ENCODE measurements at places on chromosomes 5 and 9.

DNA sequence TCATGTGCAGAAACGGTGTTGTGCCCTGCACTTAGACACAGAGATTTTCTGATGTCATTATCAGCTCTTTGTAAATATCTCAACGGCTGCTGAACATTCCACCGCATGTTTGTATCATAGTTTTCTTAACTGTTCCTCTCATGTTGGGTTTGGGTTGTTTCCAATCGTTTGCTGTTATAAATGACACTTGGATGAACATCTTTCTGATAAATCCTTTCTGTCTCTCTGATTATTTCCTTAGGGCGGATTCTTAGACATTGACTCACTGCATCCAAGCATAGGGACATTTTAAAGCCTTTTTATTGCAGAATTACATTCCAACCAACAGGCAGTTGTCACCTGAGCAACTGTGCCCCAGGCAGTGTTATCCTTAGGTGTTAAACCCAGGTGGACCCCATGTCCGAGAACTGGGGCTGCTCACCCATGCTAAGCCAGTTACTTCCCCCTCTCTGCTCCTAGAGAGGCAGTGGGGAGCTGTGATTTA is 28.5 kb downstream of the COL5A1 start:
- DNase-seq = no peak

GRCh38 chr5:136613230-136613629 is 247.9 kb upstream of the TRPC7 start:
- DNase-seq = no peak

DNA sequence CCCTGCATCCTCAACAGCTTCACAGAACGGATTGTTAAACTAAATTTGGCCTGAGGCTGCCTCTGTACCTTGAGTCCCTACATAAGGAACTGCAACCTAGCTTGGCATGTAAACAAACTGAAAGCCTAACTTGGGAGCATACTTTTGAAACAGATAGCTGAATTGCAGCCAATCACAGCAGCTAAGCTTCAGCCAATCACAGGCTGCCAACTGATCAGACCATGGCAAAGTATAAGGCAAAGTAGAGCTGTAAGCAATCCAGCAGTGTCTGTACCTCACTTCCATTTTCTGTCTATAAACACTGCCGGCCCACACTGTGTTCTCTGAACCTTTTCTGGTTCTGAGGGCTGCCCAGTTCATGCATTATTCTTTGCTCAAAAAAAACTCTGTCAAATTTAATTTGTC is 8.9 kb upstream of the ZNF483 start:
- no peak for DNase-seq

- DNase-seq = no peak
Measured at GRCh38 chr9:19424176-19424779, 15.5 kb downstream of the ACER2 start.

GRCh38 chr5:180090769-180091546 is 19.4 kb upstream of the RNF130 start:
- DNase-seq = peak; percentile 37

DNA sequence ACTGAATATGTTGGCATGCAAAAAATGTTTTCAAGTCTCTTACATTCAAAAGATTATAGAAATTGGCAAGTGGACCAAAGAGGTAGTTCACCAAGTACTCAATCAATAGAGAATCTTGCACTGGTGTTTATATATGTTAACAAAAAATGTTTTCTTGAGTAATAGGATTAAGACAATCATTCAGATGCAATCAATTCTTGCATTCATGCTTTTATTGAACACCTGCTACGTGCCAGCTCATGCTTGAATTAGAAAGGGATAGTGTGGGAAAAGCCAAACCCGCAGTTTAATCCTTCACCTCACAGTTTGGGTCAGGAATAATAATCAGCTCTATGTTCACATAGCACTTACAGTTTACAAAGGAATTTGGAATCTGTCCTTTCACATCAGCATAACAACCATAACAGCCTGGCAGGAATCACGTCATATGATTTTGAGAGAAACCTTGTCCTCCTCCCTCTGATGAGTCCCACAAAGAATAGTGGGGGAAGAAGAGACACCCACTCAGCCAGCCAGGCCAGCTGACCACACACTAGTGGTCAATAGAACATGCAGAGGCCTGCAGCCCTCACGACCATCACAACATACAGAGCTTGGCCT is 36.8 kb upstream of the FRRS1L start:
- no peak for DNase-seq

DNA sequence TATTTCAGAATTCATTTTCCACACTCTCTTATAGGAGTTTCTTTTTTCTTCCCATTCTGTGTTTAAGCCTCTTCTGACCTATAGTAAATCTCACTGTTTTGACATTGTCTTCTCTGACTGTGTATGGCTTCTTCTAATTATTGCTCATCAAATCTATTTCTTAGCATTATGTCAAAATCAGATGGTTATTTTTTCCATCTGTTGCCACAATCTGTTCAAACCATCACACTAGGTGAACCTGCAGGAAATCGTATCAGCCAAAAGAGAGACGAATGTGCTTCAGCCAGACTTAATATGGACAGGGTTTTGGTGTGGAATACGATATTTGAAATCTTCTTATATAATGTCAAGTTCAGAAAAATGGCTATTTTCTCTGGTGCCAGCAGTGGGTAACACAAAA is 15.9 kb upstream of the SEMA4D start:
- DNase-seq = no peak

GRCh38 chr5:30239331-30240022 is 954.0 kb upstream of the CDH6 start:
- DNase-seq = no peak

DNA sequence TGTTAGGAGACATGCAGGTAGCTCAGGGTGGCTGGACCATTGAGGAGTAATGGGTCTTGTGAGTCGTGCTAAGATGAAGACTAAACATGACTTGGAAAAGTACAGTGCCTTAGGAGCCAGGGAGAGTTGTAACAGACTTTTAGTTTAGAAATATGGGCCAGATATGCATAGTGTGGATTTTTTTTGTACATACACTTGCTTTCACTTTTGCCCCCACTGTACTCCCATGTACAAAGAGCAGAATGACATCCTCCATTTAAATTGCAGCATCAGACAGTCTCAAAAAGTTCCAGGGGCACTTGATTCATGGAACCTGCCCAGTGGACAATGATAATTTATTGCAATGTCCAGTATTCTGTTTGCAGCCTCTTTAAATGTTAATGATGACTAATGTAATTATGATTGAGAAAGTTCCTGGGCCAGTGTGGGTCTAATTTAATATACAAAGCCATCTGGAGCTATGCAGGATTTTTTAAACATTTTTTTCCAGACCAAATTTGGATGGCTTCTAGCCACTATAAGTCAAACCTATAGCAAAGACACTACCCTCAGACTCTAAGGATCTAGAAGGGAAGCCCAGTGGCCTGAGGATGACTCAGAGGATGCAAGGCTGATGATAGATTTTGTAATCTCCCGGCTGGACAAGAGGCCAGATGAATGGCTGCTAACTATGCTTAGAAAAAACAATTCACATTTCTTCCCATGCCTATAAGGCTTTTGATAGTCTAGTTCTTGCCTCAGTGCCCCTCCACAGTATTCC is 80.1 kb downstream of the TRPC7 start:
- DNase-seq = peak; percentile 6

DNA sequence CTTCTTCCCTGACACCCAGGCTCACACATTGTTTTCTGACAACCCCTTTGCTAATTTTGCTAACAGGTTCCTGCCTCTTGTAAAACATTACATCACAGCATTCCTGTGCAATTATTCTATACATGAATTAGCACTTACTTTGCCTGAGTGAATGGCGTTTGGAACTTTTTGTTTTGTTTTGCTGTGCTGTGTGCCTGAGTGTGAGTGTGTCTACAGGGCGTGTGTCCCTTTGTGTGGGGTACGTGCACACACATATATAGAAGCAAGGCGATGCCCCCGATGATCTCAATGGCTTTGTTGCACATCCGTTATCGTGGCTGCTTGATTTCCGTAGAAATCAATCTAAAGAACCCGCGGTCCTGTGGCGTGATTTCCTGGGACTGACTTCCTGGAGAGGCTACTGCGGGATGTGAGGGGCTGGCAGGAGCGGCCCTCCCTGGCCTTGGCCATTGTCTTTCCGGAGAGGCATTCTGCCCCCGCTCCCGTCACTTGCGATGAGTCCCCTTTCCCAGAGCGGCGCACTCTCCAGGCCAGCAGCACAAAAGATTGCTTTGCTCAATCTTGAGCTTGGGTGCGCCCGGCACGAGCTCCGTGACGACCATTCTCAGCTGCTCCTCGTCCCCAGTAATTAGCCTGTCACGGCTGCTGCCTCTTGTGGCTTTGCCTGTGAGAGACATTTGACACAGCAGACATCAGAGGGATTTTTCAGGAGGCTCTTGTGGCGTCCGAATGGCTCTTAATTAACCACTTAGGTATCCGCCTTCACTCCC is 398.1 kb upstream of the IRX1 start:
- DNase-seq = no peak

DNA sequence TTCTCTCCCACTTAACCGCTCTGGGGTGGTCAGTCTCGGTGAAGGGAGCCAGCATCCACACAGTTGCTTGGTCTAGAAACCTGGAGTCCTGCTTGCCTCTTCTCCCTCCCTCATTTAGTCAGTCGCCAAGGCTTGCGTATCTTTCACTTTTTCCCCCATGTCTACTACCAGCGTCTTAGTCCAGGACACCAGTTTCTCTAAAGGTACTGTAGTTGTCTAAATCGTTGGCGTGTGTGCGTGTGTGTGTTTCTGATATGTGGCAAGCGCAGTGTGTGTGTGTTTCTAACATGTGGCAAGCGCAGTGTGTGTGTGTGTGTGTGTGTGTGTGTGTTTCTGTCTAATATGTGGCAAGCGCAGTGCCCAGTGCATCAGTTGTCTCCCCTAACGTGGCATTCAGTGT is 641 bp downstream of the ATP6V1G1 start:
- DNase-seq = peak; percentile 38

DNA sequence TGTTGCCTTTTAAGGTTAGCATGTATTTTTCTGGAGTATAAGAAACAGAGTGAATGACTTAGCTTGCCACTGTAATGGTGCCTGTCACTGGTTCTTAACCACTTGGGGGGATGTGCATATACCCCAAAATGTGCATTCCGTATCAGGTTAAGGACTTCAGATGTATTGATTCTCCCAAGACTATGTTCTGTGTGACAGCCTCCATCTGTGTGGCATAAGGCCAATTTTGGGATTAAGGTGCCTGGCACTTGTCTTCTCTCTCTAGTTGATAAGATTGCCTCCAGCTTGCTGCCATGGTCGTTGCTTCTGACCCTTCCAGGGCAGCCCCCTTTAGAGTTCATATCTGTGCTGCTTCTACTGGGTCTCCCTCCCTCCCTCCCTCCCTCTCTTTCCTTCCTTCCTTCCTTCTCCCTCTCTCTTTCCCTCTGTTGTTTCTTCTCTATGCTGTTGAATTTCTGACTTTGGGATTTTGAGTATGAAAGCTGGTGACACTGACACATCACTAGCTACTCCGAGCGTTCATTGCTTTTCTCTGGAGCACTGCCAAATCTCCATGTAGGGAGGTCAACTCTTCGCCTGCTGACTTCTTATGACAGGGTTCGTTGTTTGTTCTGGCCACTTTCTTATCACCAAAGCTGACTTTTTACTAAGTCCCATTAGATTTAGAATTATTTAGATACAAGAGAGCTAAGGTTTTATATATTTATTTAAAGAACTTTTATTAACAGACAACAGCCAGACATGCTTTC is 31.0 kb downstream of the TNFAIP8 start:
- DNase-seq = peak; percentile 67

GRCh38 chr9:804026-804425 is 37.5 kb upstream of the DMRT1 start:
- DNase-seq = no peak

DNA sequence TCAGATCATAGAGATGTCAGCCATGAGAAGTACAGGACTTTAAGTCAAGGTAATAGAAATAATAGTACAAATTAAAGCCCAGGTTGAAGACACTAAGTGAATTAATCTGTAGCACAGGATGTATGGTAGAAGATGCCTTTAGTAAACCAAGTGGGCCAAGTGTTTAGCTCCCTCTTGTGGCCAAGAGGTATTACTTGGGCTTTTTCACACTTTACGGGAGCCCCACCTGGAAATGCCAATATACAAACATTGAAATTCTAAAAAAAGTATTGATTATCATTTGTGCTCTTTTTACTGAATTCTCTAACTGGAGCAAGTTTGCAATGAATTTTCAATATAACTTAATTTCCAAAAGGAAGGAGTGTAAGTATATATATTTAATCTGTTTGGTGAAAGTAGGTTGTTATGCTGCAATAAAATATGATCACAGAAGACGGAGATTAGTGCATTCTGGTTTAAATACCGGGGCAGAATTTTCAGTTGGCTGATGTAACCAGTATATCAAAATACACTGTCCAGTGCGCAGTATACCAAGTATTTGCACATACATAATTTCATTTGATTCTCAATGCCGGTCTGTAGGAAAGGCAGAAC is 84.7 kb downstream of the PARP8 start:
- peak; percentile 83 for DNase-seq

DNA sequence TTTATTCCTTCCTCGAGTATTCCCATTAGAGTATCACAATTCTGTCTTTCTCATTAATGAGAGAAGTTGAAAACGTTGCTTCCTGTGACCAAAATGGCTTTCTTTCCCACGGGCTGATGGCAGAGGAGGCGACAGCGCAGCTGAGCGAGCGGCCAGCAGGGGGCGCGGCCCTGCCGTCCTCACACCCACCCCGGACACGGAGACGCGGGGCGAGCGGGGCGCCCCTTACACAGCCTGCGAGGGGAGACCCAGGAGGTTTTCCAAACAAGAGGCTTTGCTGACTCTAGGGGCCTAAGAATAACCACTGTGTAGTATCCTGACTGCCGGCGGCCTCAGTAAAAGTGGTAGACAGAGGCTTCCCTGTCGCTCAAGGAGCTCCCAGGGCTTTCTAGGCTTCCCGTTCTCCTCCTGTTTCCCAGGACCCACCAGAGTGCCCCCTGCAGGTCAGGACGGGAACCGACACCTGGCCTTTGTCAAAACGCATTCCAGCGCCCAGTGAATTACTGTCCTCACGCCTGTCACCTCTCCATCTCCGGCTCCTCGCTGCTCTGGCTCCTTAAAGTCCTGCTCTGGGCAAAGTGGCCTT is 27.3 kb upstream of the FGF1 start:
- peak; percentile 95 for DNase-seq

- DNase-seq = no peak
Measured at GRCh38 chr5:55584398-55585205, 49.8 kb upstream of the PLPP1 start.

GRCh38 chr9:92164975-92165374 is 49.8 kb upstream of the SPTLC1 start:
- DNase-seq = no peak

DNA sequence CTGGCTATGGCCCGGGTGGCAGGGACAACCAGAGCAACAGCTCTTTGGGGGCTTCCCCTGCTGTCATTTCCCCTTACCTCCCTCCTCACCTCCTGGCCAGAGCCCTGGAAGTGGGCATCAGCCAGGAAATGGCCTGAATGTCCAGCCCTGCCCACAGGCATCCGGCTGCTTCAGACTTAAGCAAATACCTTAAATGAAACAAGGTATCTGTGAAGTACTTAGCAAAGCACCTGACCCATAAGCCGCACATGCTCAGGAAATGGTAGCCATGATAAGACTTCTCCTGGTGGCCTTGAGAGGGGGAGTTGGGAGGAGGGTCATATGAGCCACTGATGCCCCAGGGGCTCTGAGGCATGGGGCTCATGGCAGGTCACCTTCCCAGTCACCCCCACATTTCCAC is 43.8 kb downstream of the CAMK2A start:
- no peak for DNase-seq

- DNase-seq = no peak
Measured at GRCh38 chr9:4862506-4863250, 69.9 kb downstream of the RCL1 start.

GRCh38 chr5:83472508-83473345 is 1.2 kb downstream of the VCAN start:
- DNase-seq = peak; percentile 68

GRCh38 chr5:20618340-20618739 is 630.3 kb upstream of the CDH18 start:
- DNase-seq = no peak

GRCh38 chr5:139806726-139807646 is 11.4 kb downstream of the PSD2 start:
- no peak for DNase-seq
